ENCODE measurements at places on chromosomes 7 and 10.

- DNase-seq, result no peak
These were observed 93.2 kb upstream of the KIF5B start for GRCh38 chr10:32149252-32149955.

- no peak for DNase-seq
These were observed 362.4 kb downstream of the CNTNAP2 start for GRCh38 chr7:146479040-146479439.

GRCh38 chr10:133307776-133308420, 774 bp downstream of the TUBGCP2 start:
- DNase-seq, result peak; percentile 55

GRCh38 chr10:87767253-87767652, 50.8 kb downstream of the ATAD1 start:
- no peak for DNase-seq

DNA sequence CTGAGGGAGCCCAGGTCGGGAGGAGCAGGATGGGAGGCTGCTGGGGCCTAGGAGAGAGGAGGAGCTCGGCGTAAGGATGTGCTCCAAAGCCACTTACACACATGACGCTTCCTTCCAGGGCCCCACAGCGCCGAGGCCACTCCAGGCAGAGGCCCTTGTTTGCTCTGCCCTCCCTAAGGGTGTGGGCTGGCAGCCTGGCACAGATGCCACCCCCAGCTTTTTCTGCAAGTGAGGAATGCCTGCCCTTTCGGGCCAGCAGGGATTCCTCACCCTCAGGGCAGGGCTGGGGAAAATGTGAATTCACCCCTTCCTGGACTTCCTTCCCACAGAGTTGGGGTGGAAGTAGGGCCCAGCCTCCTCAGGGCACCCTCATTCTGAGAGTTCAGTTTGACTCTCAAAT, 5.6 kb upstream of the AQP1 start:
- no peak for DNase-seq

GRCh38 chr7:137774793-137775201, 72.0 kb downstream of the DGKI start:
- DNase-seq, result no peak

GRCh38 chr7:17871815-17872533, 68.3 kb downstream of the SNX13 start:
- DNase-seq, result no peak

DNA sequence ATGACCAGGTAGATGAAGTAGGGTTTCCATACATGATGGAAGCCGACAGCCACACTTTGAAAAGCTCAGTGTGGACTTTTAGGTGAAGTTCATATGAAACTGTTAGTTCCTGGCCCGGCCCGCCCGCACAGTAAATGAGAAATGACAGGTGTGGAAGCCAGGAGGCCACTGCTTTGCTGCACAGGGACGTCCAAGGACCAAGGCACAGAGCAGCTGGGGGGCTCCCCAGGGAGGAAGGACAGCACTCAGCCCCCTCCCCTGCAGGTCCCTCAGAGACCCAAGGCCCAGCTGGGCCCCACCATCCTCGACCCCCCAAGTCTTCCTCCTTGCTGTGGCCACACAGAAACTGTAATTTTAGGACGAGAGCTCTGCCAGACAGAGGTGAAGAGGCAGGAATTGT, 219.2 kb downstream of the PTPRN2 start:
- no peak for DNase-seq

DNA sequence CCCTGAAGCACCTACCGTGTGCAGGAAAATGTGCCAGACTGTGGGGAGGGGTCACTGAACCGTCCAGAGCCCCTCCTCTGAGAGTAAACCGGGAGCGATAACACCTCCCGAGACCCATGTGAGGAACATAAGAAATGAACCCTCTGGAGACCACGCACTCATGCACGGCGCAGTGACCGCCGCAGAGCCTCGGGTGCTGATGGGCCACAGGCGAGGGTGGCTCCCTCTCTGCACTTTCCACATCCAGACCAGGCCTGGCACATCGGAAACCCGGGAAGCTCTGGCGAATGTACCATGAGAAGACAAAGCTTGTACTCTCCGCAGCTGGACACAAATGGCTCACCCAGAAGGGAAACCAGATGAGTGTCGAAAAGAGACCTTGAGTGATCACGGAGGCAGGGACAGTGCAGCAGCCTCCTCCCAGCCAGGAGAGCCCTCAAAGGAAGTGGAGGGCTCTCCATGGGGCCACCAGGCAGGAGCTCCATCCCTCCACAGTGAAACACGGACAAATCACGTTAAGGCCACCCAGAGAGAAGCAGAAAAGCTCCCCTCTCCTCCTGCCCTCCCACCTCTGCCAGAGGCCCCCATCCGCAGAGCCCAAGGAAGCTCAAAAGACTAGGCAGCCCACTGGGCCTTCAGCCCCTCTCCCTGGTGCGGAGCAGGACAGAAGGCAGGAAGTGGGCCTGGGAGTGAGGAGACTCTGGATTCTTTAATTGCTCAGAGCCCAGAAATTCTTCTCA, 178.1 kb upstream of the PPP2R2D start:
- no peak for DNase-seq

GRCh38 chr10:125811251-125811650, 11.8 kb downstream of the UROS start:
- no peak for DNase-seq

DNA sequence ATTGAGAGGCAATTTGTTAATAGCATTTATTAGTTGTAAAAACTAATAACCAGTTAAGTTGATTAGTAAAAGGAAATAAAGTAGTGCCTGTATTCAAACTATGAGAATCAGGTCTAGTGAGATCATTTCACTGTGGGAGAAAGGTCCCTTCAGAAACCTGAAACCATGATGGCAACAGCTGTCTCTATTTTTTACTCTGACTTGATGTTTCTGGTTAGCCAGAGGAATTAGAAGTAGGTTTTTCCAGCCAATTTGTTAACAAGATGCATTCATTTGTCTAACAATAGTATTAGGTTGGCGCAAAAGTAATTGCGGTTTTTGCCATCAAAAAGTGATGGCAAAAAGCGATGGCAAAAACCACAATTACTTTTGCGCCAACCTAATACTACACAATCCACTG, 272.2 kb upstream of the YAE1 start:
- no peak for DNase-seq

DNA sequence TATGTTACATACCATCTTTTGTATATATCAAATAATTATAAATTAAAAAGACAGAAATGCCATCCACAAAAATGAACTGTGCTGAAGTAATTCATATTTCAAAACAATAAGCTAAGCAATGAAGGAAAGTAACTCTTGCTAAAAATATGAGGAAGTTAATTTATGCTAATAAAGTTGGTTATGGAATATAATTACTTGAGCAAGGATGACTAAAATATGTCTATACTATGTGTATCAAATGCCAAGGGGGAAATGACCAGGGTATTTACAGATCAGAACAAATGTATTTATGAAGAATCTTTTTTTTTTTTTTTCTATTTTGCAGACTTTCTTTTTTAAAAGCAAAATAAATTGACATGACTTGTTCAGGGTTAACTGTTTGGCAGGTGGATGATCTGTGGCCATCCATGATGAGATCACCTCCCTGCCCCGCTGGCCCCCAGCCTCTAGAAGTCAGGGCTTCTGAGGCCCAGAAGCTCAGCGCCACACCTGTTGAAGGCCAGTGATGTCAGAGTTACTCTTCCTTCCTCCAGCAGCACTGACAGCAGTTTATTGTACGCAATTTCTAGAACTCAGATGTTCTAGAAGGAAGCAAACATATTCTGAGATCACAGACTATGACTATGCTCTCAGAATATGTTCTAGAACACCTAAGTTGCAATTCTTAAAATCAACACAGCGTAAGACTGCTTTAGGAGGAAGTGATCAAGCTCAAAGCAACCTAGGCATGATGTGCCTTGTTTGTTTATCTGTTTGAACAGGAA, 196.1 kb upstream of the KLF14 start:
- no peak for DNase-seq

- no peak for DNase-seq
These were observed 5.6 kb upstream of the ZNF518A start for GRCh38 chr10:96124230-96125141.

DNA sequence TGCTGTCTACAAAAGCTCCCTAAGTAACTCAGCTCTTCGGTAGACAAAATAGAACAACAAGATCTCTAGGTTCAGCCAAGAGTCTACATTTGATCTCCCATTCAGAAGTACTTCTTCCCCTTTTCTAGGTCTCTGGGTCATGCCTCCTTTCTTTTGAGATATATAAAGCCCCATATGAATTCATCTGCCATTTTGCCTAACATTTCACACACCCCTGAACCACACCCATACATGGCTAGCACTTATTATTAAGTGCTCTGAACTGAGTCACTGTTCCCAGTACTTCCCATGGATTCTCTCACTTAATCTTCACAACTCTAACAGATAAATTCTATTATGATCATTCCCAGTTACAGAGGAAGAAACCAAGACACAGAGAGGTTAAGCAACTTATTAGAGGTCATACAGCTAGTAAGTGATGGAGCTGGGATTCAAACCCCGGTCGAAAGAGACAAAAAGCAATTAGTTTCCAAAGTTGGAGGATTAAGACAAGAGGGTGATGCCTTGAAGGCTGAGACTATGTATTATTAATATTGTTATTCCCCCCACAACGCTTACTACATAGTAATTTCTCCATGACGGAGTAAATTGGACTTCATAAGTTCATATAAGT, 17.3 kb downstream of the MYOF start:
- DNase-seq, result no peak

- no peak for DNase-seq
These were observed 91.5 kb downstream of the FAM53B start for GRCh38 chr10:124652701-124653100.

DNA sequence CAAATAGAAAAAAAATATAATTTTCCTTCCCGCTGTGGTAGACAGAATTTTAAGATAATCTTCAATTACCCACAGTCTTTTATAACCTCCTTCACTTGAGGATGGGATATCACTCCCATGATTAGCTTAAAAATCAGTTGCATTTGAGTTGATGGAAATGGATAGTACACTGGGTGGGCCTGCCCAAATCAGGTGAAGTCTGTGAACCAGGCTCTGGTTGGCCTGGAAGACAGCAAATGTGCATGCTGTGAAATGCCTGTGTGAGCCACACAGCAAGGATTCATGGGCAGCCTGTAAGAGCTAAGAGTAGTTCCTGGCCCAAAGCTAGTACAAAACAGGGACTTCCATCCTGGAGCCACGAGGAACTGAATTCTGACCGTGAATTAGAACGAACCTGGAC, 548.0 kb downstream of the CALN1 start:
- no peak for DNase-seq

DNA sequence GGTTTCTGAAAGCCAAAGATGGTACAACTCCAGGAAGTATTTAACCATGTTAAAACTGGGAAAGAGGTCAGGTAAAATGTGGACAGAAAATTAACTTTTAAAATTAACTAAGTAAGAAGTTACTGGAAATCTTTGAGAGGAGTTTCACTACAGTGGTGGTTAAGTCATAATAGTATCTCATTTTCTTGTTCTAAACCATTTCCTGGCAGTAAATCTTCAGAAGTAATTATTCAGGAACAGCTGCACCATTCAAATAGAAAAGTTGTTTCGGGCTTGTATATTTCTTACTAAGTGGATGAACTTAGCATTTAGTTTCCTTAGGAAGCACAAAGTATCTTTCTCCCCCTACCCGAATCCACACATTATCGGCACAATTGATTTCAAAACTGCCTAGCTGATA, 27.1 kb downstream of the COPG2 start:
- DNase-seq, result no peak

GRCh38 chr7:96823274-96823673, 113.6 kb upstream of the SEM1 start:
- DNase-seq, result no peak

DNA sequence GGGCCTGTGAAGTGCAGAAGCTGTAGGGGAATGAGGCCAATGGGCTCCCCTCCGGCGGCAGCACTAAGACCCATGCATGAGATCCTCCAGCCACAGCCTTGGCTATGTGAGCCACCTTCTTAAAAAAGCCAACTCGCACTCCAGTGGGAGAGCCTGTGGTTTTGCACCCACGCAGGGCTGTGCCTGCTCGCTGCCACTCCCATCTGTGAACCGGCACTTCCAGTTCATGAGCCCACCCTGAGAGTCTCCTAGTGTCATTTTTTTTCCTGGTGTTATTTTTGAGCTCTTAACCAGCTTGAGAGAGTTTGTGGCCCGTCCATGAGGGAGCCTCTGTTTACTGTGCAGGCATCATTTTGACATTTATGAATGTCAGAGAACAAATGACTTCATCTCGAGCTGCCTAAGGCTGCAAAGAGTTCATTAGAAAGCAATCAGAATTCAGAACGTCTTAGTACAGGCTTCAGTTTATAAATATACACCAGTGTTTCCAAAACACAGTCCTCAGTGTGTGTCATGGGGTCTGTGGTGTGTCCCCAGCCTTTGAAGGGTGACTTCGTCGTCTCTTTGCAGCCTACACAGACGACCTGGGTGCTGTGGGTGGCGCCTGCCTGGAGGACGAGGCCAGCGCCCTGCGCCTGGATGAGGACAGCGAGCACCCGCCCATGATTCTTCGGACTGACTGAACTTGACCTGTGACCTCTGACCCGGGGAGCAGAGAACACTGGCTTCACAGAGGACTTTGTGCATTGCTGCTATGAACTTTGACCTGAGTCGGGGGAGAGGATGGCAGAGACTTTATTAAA, 40.4 kb downstream of the WIPI2 start:
- no peak for DNase-seq

DNA sequence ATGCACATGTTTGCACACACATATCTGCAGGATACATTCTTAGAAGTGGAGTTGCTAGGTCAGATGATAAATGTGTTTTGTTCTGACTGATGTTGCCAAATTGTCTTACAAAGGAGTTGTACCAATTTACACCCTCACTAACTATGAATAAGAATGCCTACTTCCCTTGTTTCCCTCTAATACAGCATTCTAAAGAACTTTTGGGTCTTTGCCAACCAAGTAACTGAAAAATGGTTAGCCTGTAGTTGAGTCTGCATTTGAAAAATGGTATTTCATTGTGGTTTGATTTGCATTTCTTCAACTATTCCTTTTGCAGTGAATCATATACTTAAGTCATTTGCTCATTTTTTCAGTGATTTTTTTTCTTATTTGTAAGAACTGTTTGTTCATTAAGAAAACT, 48.4 kb downstream of the TMEM26 start:
- no peak for DNase-seq

- DNase-seq, result no peak
These were observed 32.2 kb upstream of the GARS1 start for GRCh38 chr7:30562498-30562897.

DNA sequence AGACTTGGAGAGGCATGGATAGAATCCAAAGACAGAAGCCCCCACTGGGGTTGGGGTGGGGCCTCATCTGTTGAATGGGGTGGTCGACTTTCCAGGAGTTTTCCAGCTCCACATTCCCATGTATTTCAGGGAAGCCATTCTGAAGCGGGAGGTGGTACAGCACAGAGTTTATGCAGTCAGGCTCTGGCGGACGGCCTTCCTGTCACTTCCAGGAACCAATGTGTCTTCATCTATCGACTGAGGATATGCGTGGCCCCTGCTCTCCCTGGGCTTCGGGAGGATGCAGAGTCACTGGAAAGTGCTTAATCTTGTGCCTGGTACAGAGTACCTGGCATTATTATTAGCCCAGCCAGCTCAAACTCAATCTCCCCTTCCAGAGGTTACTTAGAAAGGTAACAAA, 26.3 kb downstream of the DOCK1 start:
- no peak for DNase-seq

- no peak for DNase-seq
These were observed 230.3 kb downstream of the SH2D4B start for GRCh38 chr10:80767963-80768362.
